GM23248 (cell line): ENCODE measurements at places on chromosomes 12 and 14. TPM values are rescaled to one million over a fixed set of nuclear protein-coding genes. Genes with fewer than 3 reads are reported as not detected.

Gene PELI2
- polyA plus RNA-seq: 1.3 TPM in 2 replicates

GRCh38 chr14:101364503-101365328 lies 196.6 kb upstream of the DIO3 start:
- H3K36me3 ChIP-seq: no peaks in the 10 kb centered on the region
- peaks cover 30% of the 10 kb centered on the region for H3K27me3 ChIP-seq
- no peak overlapping the region for H3K4me3 ChIP-seq
- DNase-seq: peak; percentile 23

GRCh38 chr12:57476162-57476992 lies 3.3 kb downstream of the ARHGAP9 start:
- peak overlapping the region; percentile 45 for H3K4me3 ChIP-seq
- H3K27ac ChIP-seq: no peak overlapping the region
- no peak for DNase-seq
- H3K27me3 ChIP-seq: peaks cover 57% of the 10 kb centered on the region
- H3K36me3 ChIP-seq: no peaks in the 10 kb centered on the region

- no peaks in the 10 kb centered on the region for H3K27me3 ChIP-seq
- H3K36me3 ChIP-seq: no peaks in the 10 kb centered on the region
- peaks cover 4% of the 10 kb centered on the region; the same call in 1 of the 2 replicates for H3K4me1 ChIP-seq
- H3K27ac ChIP-seq: no peak overlapping the region
- no peak overlapping the region for H3K4me3 ChIP-seq
These were observed 76.5 kb downstream of the TGFB3 start for GRCh38 chr14:75905147-75905904.

DNA sequence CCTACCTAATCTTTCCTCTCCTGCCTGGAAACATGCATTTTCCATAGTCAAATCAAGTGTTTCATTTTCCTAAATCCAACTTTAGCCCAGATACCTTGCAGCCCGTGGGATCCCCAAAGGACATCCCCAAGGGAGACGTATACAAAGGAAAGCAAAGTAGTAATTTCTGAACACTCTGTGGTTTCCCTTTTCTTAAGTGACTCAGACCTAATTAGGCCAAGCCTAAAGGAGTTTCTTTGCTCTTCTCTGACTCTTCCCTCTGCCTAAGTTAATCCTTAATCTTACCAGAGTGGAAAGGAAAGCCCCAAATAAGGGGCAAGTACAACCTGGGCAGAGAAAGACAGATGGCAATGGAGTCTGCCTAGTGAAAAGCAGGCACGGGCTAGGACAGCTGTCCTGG lies 250.3 kb downstream of the SPTSSA start:
- H3K4me1 ChIP-seq: peaks cover 18% of the 10 kb centered on the region
- H3K4me3 ChIP-seq: no peak overlapping the region
- no peaks in the 10 kb centered on the region for H3K36me3 ChIP-seq
- no peaks in the 10 kb centered on the region for H3K27me3 ChIP-seq

Gene KRT75
- polyA plus RNA-seq: not detected in 2 replicates

DNA sequence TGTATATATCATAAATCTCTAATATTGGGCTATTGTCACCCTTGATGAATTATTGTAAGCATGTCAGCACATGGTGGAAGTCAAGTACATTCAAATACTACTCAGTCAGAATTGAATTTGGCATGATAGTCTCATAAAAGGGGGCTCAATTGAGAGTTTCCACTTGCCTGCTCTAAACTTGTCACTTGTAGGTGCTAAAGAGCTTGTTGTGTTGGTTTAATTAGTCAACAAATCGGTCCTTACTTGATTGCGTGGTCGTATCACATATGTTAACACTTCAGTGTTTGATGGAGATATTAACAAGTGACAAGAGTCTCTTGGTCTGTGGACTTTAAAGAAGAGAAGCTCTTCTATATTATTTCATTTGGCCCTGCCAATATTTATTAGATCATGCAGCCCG lies 81.1 kb downstream of the NKX2-1 start:
- H3K4me3 ChIP-seq: no peak overlapping the region
- peaks cover 7% of the 10 kb centered on the region; the same call in 1 of the 2 replicates for H3K27me3 ChIP-seq
- DNase-seq: no peak
- no peak overlapping the region for H3K27ac ChIP-seq
- no peaks in the 10 kb centered on the region for H3K4me1 ChIP-seq
- H3K36me3 ChIP-seq: no peaks in the 10 kb centered on the region

Gene SELPLG
- 6.2 and 6.7 TPM in 2 replicates for polyA plus RNA-seq

Gene FLVCR2
- polyA plus RNA-seq: 0.33 TPM in 1 of 2 replicates, not detected in the other

DNA sequence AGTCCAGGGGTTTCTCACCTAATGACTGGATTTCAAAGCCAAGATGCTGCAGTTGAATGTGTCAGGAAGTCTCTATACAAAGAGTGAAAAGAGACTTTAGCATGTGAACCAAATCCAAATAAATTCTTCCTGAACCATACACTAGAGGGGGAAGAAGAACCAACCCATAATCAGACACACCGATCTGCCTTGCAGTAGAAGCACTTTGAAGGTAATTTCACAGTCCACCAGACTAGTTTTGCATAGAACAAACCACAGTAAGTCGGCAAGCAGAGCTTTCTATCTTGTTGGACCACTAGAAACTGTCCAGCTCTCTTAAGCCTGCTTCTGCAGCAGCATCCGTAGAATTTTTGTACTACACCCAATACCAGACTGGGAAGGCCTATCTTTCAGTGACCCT lies 39.3 kb downstream of the FIGNL2 start:
- peaks cover 4% of the 10 kb centered on the region; the same call in 1 of the 2 replicates for H3K36me3 ChIP-seq
- DNase-seq: no peak
- H3K27me3 ChIP-seq: no peaks in the 10 kb centered on the region
- H3K4me3 ChIP-seq: no peak overlapping the region
- H3K4me1 ChIP-seq: no peaks in the 10 kb centered on the region

- H3K36me3 ChIP-seq: no peaks in the 10 kb centered on the region
- H3K4me3 ChIP-seq: no peak overlapping the region
- no peaks in the 10 kb centered on the region for H3K4me1 ChIP-seq
- no peak for DNase-seq
- no peak overlapping the region for H3K27ac ChIP-seq
These were observed 34.1 kb upstream of the KLHDC2 start for GRCh38 chr14:49733836-49734235.

Gene INHBE
- polyA plus RNA-seq: 0.23 and 0.24 TPM in 2 replicates

DNA sequence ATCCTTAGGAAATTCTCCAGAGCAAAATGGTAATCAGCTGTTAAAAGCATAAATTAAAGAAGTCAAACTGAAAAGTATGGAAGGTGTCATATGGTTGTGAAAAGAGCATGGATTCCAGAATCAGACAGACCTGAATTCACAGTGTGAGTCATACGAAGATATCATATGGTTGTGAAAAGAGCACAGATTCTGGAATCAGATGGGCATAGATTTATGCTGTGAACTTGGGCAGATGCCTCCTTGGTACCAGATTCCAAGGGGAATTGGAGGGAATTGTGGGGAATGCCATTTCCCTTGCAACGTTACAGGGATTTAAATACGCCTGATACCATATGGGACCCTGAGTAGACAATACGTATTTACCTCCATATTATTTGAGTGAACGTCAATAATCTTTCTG lies 183.7 kb downstream of the GALC start:
- DNase-seq: no peak
- H3K4me1 ChIP-seq: 0 out of 2 replicates have a peak, but pooled peaks cover 7% of the 10 kb centered on the region
- no peaks in the 10 kb centered on the region for H3K27me3 ChIP-seq
- no peak overlapping the region for H3K4me3 ChIP-seq
- no peak overlapping the region for H3K27ac ChIP-seq

Gene MYH7
- polyA plus RNA-seq: not detected in 2 replicates

DNA sequence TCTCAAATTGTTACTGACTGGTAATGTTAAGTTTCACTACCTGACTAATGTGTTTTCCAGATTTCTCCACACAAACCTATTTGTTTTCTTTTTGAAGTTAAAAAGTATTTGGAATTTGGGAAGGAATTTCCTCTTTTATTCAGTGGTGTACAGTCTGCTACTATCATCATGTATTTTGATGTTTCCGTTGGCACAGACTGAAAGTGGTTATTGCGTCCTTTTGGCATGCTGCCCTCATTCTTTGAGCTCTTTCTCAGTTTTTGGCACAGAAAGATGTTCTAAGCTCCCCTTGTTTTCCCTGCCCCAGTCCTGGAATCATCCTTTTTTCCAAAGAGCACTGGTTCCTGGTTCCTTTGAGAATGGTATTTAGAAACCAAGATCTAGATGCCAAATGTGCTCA lies 31.4 kb upstream of the RTRAF start:
- no peak overlapping the region for H3K4me3 ChIP-seq
- peaks cover 14% of the 10 kb centered on the region for H3K4me1 ChIP-seq
- no peak overlapping the region for H3K27ac ChIP-seq
- DNase-seq: peak; percentile 19

DNA sequence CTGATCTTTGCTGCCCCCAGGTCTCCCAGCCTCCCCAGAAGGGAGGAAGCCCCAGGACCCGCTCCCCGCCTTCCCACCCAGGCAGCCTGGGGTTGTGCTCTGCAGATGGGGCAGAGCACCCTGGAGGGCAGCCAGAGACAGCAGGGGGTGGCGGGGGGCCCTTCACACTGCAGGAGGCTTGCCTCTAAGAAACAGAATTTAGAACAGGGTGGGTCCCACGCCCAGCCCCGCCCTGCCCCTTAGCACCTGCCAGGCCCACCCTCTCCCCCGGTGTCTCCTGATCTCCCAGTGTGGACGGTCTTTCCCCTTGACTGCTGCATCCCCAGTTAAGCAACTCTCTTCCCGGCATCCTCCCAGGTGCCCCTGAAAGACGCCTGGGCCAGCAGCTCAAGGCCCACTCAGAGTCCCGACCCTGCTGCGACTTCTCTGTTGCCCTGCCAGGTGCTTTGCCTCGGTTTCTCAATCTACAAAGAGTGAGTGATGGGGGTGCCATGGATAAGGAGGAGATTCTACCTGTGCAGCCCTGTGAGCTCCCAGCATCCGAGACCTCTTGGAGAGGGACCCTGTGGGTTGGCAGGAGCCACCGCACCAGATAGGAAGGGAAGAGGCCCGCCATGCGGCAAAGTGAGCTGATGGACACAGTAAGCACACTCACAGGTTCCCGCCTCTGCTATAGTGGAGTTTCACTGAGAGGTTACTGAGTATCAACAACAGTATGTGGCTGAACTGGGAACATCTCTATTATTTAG lies 327.1 kb upstream of the FKBP4 start:
- H3K4me1 ChIP-seq: no peaks in the 10 kb centered on the region
- no peak overlapping the region for H3K4me3 ChIP-seq
- no peaks in the 10 kb centered on the region for H3K27me3 ChIP-seq
- H3K36me3 ChIP-seq: no peaks in the 10 kb centered on the region; the same call in 1 of the 2 replicates
- no peak for DNase-seq
- no peak overlapping the region for H3K27ac ChIP-seq

- no peaks in the 10 kb centered on the region for H3K36me3 ChIP-seq
- DNase-seq: no peak
- H3K27me3 ChIP-seq: no peaks in the 10 kb centered on the region
These were observed 221.5 kb upstream of the DAAM1 start for GRCh38 chr14:58966997-58967396.

DNA sequence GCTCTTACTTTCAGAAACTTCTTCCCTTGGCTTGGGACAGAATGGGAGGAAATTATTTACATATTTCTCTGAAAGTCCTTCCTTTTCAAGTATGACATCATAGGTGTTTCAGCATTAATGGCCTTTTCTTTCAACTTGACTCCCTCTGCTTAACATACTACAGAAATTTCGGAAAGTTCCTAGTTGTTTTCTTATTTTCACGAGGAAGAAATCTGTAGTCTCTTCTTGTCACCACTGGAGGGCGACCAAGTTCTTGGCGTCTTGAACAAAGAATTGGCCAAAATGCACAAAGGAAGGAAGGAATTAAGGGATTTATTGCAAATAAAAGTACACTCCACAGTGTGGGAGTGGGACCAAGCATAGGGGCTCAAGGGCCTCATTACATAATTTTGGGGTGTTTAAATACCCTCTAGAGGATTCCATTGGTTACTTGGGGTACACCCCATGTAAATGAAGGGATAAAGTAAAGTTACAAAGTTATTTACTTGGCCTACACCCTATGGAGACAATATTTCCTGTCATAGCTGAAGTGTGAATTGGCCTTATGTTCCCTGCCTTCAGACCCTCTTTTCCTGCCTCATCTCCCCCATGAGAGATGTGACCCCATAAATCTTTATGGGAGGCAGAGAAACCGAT lies 70.4 kb downstream of the RPL10L start:
- H3K4me3 ChIP-seq: no peak overlapping the region
- no peaks in the 10 kb centered on the region for H3K27me3 ChIP-seq
- H3K27ac ChIP-seq: no peak overlapping the region
- no peaks in the 10 kb centered on the region for H3K36me3 ChIP-seq

Gene TEX52
- polyA plus RNA-seq: not detected in 2 replicates

Gene AKAP5
- 0.08 and 0.19 TPM in 2 replicates for polyA plus RNA-seq

GRCh38 chr12:89831310-89832095 lies 122.9 kb upstream of the ATP2B1 start:
- no peaks in the 10 kb centered on the region for H3K27me3 ChIP-seq
- H3K4me3 ChIP-seq: no peak overlapping the region
- peaks cover 10% of the 10 kb centered on the region; the same call in 1 of the 2 replicates for H3K4me1 ChIP-seq
- DNase-seq: no peak
- no peaks in the 10 kb centered on the region for H3K36me3 ChIP-seq

Gene OVCH1
- not detected in 2 replicates for polyA plus RNA-seq

GRCh38 chr12:108799401-108800243 lies 57.8 kb downstream of the SSH1 start:
- H3K4me1 ChIP-seq: peaks cover 46% of the 10 kb centered on the region
- H3K4me3 ChIP-seq: no peak overlapping the region
- DNase-seq: peak; percentile 17
- no peaks in the 10 kb centered on the region for H3K27me3 ChIP-seq
- H3K36me3 ChIP-seq: peaks cover 49% of the 10 kb centered on the region
- peak overlapping the region; percentile 69 for H3K27ac ChIP-seq

GRCh38 chr14:96399405-96399804 lies 7.5 kb downstream of the AK7 start:
- DNase-seq: no peak
- H3K27me3 ChIP-seq: no peaks in the 10 kb centered on the region; the same call in 1 of the 2 replicates
- H3K4me3 ChIP-seq: no peak overlapping the region
- H3K27ac ChIP-seq: no peak overlapping the region

Gene CLEC4E
- polyA plus RNA-seq: not detected in 2 replicates

DNA sequence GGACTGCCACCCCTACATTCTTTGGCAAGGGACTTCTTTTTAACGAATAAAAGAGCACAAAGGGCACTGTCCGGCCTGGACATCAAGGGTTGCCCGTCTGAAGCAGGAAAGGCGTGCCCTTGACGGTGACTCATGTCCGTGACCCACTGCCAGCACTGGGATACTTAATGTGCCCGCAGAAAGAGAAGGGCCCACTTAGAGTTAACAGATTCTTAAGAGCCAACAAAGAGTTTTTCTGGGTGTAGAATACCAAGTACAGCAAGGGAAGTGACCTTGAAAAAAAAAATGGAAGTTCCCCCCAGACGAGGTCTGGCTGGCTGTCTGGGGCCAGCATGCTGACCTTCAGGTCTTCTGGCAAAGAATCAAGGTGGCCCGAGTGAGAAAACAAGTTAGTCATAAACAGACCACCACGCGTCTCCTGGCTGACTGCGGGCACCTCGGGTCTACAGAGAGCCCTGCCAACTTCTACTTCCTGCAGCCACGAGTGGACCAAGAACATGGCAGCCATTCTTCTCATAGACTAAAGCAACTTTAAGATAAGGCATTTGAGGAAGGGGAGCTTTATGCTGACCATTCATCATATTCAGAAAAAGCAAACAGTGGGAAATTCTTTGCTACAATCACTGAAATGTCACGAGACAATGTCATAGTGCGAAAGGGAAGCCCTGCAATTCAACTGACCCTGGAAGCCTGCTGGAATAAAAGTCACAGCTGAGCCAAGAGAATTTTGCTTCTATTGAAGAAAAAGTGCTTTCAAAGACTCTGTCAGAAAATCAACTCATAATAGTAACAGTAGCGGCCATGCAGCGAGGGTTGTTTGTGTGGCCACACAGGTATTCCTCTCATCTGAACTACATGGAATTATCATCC lies 10.5 kb upstream of the SELPLG start:
- DNase-seq: peak; percentile 65
- peaks cover 57% of the 10 kb centered on the region for H3K36me3 ChIP-seq
- no peak overlapping the region for H3K4me3 ChIP-seq
- H3K4me1 ChIP-seq: peaks cover 78% of the 10 kb centered on the region
- H3K27me3 ChIP-seq: no peaks in the 10 kb centered on the region
- no peak overlapping the region for H3K27ac ChIP-seq
